Hippocampal formation (tissue), 2 donors: ENCODE measurements at places on chromosomes 2 and 18.

DNA sequence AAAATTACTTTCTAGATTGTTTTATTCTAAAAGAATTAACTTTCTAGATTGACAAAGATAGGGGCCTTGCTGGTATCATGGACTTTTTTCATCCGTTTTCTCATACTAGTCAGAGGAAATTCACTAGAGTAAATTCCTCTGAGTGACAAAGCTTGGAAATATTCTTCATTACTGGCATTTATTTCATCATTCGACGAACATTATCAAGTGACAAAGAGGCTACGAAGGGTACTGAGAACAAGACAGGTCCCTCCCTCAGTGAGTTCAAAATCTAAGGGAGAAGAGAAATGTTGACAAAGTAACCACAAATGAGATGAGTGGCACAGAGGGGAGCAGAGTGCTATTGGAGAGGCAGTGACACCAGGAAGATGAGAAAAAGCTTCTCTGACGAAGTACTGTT lies 4.3 kb downstream of the EPG5 start:
- DNase-seq = no peak

DNA sequence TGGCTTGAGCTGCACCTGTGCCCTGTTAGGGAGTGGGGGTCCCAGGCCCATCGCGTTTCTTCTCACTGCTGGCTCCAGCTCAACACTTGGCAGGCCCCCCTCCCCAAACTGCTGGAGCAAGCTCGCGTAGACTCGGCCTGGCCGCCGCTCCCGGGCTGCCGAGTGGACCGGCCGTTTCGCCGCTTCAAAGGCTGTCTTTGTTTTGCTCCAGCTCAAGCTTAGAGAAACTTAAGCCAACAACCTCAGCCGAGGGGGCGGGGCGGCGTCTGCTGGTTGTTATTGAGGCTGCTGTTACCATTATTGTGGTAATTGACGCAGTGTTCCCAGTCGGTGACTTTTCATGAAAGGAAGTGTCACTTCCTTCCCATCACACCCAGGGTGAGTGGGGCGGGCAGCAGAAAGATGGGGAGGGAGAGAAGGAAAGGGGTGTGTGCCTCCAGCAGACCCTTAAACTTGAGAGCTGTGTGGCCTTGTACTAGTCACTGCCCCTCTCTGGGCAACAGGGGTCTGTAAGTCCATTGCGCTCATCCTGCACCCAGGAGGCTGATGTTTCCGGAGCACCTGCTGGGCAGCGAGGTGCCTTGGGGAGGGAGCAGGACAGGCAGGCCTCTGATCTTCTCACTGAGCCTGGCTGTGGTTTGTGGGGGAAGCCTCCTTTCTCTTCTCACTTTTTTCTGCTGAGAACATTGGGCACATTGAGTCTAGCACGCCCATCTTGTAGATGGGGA lies 2.1 kb downstream of the ARID5A start:
- DNase-seq = peak; percentile 78

GRCh38 chr2:25168256-25169072 lies at the start of gene POMC:
Gene POMC (minus strand): TSS chr2:25168580. CDS start chr2:25164772, 3,808 bp downstream.
- DNase-seq = no peak

DNA sequence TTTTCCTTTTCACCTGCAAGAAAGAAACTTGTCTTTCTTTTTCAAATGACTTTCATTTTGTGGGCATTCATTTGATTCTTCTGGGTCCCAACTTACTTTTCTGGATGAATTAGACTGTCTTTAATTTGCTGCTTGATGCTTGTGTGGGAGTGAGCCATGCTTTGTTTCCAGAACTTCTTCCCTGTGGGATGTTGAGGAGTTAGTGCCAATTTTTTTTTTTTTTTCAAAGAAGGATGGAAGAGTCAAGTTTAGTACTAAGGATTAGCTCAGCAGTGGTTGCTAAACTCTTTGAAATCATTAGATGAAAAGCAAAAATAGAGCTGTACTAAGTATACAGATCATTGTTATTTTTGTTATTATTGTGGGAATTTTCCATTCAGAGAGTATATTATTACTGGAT lies 17.2 kb upstream of the KCTD1 start:
- DNase-seq = no peak

DNA sequence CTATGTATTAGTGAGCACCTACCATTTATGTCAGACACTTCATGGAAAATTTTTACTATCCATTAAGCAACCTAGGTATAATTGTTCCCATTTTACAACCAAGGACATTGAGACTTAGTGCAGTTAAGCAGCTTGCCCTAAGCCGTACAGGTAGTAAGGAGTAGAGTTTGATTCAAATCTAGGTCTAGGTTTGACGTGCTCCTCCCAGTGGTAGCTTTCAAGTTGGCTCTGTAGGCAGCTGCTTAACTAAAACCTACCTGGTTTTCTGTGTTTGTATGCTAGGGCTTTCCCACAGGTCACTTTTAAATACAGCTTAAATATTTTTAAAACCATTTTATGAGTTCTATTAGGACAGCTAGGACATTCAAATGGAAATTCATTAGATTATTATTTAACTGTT lies 69.7 kb downstream of the NUP35 start:
- no peak for DNase-seq

GRCh38 chr18:71020342-71021029 lies 731.6 kb downstream of the SOCS6 start:
- no peak for DNase-seq

- DNase-seq = no peak
Observed at GRCh38 chr2:15352363-15352762, 208.8 kb downstream of the NBAS start.

DNA sequence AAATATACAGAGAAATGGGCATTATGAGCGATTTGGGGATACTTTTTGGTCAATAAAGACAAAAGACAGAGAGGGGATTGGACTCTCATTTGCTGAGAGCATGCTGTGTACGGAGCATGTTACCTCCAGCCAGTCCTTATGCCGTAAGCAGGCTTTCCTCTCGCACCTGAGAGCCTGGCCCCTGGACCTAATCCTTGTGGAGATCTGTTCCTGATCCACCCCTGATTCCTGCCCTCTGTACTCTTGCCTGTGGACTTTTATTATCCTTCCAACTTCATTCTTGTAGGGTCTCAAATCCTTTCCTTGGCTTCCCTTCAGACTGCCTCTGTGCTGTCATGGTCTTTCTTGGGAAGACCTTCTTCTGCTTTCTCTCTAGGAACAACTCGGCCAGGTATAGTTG lies 803.1 kb upstream of the RAB6C start:
- DNase-seq = no peak

DNA sequence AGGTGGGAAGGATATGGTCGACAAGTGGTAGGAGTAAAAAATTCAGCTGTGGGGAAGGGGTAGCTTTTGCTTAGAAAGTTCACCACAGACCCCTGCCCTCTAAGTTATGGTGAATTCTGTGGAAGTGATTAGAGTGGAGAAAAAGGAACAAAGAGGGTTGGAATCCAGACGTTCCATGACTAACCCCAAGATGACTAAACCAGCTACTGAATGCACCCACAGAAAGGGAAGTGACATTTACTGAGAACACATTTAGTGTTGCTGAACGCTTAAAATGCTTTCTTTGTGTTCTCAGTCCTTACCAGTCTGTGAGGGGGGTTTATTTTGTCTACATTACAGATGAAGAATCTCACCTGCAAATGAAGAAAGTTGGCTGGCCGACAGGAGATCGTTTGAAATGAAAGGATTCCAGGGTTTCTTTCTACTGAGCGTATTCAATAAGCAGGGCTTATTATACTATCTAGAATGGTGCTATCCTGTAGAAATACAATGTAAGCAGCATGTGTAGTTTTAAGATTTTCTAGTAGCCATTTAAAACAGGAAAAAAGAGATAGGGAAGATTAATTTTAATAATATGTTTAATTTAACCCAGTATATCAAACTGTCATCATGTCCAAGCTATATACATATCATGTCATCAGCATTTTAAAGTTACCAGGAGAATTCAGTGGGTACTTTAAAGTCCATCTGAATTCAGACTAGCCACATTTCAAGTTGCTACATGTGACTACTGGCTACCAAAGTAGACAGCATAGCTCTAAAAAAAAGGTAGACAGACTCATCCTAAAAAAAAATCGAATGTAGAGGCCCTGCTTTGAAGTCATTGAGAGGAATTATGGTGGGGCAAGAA lies 60.1 kb downstream of the LIMS1 start:
- DNase-seq = no peak

- DNase-seq = no peak
Observed at GRCh38 chr2:233179848-233180366, 71.6 kb upstream of the ATG16L1 start.

GRCh38 chr2:85564144-85564563 lies 2.9 kb upstream of the GGCX start:
- DNase-seq = no peak

GRCh38 chr2:173414823-173415322 lies 60.2 kb downstream of the CDCA7 start:
- DNase-seq = no peak

DNA sequence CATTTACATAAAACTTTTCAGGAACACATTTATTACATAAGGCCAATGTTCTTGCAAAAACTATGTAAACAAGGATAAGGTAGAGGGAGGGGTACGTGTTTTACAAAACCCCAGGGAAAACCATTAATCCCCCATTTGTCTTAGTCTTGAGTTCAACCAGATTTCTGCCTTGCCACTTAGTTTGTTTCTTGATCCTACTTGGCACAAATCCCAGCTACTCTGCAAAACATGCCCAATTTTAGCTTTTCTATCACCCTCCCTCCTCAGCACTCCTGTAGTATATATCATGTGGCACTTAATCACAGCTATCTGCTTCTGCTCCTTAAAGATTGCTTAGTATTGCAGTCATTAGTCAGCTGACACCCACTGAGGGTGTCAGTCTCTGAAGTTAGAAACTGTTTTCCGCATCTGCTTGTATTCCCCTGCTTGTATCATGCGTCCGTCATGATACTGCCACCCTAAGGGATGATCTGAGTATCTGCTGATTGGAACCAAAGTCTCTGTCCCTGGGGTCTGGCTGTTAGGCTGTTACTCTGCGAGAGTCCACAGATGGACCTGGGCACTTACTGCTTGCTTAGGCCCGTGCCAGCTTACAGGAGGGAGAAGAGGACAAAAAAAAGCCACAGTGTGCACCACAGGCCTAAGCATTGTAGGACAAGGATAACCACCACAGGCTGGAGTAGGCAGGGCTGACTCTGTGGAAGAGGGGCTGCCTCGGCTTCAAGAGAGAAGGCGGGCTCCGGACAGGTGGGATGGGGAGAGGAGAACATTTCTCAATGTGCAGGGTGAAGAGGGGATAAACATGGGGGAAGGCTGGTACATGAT lies 82.2 kb downstream of the EPAS1 start:
- no peak for DNase-seq

GRCh38 chr18:47341678-47342077 lies 90.2 kb upstream of the SKOR2 start:
- no peak for DNase-seq

DNA sequence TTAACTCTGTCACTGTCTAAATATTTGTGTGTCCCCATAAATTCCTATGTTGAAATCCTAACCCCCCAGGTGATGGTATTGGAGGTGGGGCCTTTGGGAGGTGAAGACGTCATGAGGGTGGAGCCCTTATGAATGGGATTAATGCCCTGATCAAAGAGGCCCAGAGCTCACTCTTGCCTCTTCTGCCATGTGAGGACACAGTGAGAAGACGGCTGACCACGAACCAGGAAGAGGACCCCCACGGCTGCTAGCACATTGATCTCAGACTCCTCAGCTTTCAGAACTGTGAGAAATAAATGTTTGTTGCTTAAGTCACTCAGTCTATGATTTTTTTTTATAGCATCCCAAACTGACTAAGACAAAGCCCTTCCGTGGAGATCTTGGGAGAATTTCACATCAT lies 71.2 kb downstream of the BCL2L11 start:
- no peak for DNase-seq

DNA sequence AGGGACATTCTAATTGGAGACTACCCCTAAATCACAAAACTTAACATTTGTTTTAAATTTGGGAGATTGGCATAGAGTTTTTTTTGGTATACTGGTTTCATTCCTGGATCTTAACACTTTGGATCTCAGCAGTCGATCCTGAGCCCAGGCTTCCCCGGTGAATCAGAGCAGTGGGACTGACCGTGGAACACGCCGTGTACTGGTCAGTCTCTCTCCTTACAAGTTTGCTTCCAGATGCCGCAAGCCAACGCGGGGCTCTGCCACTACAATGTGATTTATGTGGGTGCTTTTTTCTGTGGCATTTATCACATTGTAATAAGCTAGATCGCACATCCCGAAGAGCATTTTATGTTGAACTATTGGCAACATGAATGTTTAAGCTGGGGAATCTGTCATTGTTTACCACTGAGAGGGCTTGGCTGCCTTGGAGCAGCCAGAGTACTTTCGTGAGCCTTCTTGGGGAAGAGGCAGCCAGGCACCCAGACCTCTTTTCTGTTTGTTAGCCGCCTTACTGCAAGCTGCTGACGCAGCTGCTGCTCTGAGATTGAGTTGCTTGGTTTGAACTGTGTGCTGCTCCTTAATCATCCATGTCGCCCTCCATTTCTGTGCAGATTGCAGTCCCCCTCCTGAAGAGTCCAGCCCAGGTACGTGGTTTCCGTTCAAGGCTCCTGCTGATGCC lies 49.3 kb downstream of the COA5 start:
- no peak for DNase-seq

DNA sequence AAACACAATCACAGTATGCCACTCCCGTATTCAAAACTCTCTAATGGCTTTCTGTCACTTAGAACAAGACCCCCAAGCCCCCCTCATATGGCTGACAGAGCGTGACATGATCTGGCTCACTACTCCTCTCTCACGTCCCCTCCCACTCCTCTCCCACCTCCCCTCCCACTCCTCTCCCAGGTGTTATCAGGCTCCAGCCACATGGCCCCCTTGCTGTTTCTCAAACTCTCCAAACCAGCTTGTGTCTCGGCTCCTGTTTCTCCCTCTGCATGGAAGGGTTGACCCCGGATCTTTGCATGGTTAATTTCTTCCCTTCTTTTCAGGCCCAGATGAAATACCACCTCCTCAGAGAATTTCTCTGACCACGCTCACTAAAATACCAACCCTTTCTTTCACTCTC lies 180.8 kb downstream of the SLC8A1 start:
- DNase-seq = no peak

- no peak for DNase-seq
Observed at GRCh38 chr2:2175381-2176090, 155.5 kb downstream of the MYT1L start.

- peak; percentile 50 for DNase-seq
Observed at GRCh38 chr18:63322908-63323634, 3.5 kb upstream of the BCL2 start.

- no peak for DNase-seq
Observed at GRCh38 chr18:47345291-47345690, 93.8 kb upstream of the SKOR2 start.

DNA sequence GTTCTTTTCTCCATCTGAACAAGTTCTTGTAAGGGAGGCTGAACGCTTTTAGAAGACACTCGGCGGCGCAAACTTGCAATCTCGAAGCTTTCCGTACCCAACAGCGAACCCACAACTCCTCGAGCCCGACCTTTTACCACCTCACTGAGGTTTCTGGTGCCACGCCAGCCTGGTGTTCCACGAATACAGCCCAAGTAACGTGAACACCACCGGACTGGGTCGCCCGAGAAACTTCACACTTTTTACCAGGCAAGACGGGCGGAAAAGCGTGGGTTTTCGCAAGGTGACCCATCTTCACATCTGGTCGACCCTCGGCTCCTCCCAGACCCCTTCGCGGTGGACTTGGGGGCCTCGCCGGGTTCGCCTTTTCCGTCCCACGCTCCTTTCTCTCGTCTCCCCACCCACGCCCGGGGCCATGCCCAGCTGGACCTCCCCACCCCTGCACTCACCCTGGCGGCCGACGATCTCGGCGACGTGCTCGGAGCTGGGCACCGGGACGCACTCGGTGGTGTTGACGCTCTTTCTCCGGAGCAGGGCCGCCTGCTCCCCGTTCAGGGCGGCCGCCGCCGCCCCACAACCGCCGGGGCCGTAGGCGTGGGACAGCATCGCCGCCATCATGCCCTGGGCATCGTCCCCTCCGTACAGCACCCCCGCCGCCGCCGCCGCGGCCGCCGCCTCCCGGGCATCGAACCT lies 1.2 kb downstream of the MEX3C start:
- DNase-seq = peak; percentile 15
